ENCODE measurements at places on chromosomes 4 and X. TPM values are rescaled to one million over a fixed set of nuclear protein-coding genes. Genes with fewer than 3 reads are reported as not detected.

The HTN3 gene
- not detected for total RNA-seq

GRCh38 chr4:65589331-65589730, 81.0 kb downstream of the EPHA5 start:
- DNase-seq, result no peak

- DNase-seq, result peak; percentile 0
Observed at GRCh38 chrX:103329991-103330390, at the start of gene TCEAL7. Gene TCEAL7 (plus strand): TSS chrX:103330239. CDS start chrX:103331404, 1,165 bp downstream.

- no peak for DNase-seq
Observed at GRCh38 chr4:174275101-174275500, 8.4 kb downstream of the FBXO8 start.
